Pulmonary artery endothelial cell (primary cell): ENCODE measurements at places on chromosomes 4 and X. TPM values are rescaled to one million over a fixed set of nuclear protein-coding genes. Genes with fewer than 3 reads are reported as not detected.

Gene PCYT1B
- under 0.01 and 0.11 TPM in 2 replicates for total RNA-seq

- no peak for DNase-seq
These were observed 5.8 kb downstream of the HERC3 start for GRCh38 chr4:88597970-88598660.

- no peak for DNase-seq
These were observed 54.8 kb downstream of the APLN start for GRCh38 chrX:129599996-129600395.

Gene PRRG1
- 22.2 and 24.5 TPM in 2 replicates for total RNA-seq

DNA sequence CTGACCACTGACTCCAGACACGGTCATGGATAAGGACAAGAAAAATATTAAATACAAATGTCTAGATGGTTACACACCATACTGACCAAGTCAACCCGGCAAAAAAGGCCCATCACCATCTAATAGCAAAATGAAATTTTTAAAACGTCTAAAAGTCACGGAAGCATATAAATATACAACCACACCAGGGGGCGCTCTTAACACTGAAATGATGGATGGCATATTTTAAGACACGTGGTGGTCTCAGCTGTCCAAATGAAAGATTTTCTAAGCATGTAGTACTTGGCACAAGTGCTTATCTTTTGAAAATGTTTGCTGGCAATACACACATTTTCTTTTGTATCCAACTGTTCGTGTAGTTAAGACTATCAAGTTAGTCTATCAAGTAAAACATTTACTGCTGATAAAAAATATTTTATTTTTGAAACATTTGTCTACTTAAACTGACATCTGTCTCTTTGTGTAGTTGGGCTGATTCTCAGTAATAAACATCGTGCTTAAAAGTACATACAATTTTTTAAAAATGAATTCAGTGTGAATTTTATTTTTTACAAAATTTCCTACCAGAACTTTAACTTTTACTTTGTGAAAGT is 64.6 kb downstream of the COX7B2 start:
- DNase-seq: peak; percentile 5

Gene RGN
- total RNA-seq: 0.56 and 1.3 TPM in 2 replicates

DNA sequence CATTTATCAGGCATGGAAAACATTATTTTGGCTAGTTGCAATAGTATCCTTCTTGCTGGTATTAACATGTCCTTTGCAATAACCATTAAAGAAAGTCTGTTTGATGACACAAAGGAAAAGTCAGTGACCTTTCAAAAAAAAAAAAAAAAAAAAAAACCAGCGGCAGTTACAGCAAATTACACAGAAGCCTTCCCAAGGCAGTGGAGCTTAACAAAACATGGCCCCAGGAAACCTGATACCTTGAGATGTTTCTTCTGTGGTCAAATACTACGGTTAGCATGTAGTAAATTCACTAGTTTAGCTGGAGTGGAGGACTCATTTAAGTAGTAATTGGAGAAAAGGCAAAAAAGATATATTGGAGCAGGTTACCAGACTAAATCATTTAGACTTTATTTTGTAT is 359.1 kb downstream of the DACH2 start:
- DNase-seq: no peak

DNA sequence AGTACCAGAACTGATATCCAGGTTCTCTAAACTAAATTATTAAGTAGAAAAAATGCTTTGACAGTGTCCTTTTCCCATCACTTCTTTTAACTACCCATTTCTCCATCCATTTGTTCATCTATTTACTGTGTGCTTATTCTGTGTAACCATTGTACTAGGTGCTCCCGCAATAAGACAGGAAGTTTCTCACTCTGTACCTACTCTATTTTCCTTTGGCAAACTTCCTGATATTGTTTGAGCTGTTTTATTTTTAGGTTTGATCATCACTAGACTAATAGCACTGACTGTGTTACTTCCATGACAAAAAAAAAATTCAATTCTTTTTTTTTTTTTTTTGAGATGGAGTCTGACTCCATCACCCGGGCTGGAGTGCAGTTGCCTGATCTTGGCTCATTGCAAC is 102.5 kb upstream of the CASK start:
- no peak for DNase-seq
